ENCODE measurements at places on chromosomes 7 and 10. TPM values are rescaled to one million over a fixed set of nuclear protein-coding genes. Genes with fewer than 3 reads are reported as not detected.

Gene ATG9B
- total RNA-seq: 0.70 TPM

Gene NPC1L1
- 0.06 TPM for total RNA-seq

Gene LRIT1
- not detected for total RNA-seq

Gene PHF14
- total RNA-seq: 18.3 TPM

Gene NRG3
- not detected for total RNA-seq

Gene UCMA
- not detected for total RNA-seq

Gene STEAP2
- total RNA-seq: 4.4 TPM

Gene PDE6C
- not detected for total RNA-seq

Gene KAZALD1
- total RNA-seq: 2.9 TPM

Gene GPR15LG
- total RNA-seq: not detected

Gene KCNMA1
- total RNA-seq: 43.5 TPM

Gene VWA2
- 0.05 TPM for total RNA-seq

Gene GHRHR
- not detected for total RNA-seq

Gene ASZ1
- not detected for total RNA-seq

Gene AMPH
- total RNA-seq: 0.12 TPM

Gene AKR1C4
- total RNA-seq: 0.30 TPM

Gene OR6B1
- not detected for total RNA-seq

Gene FBXL13
- 0.30 TPM for total RNA-seq

Gene POMZP3
- 24.8 TPM for total RNA-seq

Gene PDE1C
- total RNA-seq: 2.5 TPM

Gene SPDYE11
- total RNA-seq: not detected

Gene MTURN
- 6.1 TPM for total RNA-seq

Gene ADCY1
- total RNA-seq: 2.5 TPM
